ENCODE measurements at places on chromosomes 2 and 18.

DNA sequence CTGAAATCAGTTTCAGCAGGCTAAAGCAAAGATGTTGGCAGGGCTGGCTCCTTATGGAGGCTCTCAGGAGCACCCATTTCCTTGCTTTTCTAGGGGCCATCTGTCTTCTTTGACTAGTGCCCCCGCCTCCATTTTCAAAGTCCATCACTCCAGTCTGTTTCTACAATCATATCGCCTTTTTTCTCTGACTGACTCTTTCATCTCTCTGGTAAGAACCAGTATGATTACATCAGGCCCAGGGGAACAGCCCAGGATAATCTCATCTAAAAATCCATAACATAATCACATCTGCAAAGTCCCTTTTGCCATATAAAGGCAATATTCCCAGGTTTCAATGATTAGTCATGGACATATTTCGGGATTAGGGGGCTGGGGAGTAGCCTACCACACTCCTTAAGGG is 57.0 kb downstream of the CUL3 start:
- no peak for DNase-seq

DNA sequence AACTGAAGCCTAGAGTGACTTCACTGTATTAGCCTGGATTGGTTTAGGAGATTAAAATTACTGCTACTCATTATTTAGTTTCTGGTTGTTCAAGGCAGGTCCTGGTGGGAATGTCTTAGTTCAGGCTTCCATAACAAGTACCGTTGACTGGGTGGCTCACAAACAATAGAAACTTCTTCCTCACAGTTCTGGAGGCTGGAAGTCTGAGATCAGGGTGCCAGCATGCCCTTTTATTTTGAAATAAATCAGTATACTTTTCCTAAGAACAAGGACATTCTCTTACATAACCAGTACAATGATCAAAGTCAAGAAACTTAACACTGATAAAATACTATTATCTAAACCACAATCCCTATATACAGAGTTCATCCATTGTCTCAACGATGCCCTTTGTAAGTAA is 4.0 kb upstream of the DAW1 start:
- no peak for DNase-seq

DNA sequence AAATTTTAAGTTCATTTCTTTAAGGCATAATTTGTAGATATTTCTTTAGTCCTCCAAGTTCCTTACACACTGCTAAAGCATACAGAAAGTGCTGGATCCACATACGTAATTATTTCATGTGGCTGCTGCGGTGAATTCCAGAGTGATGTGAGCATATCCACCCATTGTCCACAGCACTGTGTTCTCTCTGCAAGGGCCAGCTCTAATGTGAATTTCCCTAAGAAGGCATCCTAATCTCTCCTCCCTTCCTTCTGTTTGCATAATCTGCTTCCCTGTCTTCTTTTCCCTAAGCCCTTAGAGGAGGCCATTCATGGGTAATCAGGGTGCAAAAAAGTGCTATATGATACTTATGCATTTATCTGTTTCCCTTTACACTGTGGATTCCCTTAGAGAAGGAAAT is 57.2 kb downstream of the COBLL1 start:
- no peak for DNase-seq

- no peak for DNase-seq
Measured at GRCh38 chr18:22278798-22279197, 109.4 kb downstream of the GATA6 start.

- no peak for DNase-seq
Measured at GRCh38 chr2:47631792-47632398, 151.1 kb upstream of the MSH6 start.

DNA sequence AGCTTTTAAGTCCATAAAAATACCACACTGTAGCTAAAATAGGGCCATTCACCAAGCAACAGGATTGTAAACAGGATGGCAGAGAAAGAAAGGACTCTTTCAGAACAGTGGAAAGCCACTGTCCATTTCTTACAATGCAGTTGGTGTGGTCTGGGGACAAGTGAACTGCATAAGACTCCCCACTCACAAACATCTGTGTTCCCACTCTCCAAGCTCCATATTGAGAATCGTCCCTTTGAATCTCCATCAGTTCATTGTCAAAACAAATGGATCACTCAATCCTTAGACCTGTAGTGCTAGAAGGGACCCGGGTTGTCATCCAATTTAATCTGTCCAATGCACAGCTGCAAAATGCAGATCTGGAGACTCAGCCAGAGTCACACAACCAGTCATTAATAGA is 347.4 kb upstream of the KLHL29 start:
- DNase-seq: no peak

GRCh38 chr18:24189007-24189528 is 50.2 kb downstream of the CABYR start:
- no peak for DNase-seq

DNA sequence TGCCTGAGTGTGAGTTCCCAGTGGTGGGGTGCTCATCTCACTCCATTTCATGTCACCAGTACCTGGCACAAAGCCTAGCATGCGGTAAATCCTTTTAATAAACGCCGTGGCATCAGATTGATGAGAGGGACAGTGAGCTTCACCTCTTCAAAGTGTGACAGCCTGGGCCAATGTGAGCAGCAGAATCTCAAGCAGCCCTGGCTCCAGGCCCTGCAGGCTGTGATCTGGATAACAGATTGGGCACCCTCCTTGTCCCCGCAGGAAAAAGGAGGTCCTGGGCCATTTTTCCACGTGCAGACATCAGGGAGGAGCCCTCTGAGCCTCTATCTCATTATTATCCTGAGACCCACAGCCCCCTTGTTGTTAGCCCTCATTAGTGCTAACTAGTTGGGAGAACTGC is 34.8 kb downstream of the TET3 start:
- no peak for DNase-seq

- no peak for DNase-seq
Measured at GRCh38 chr2:70503896-70504295, 49.7 kb downstream of the TGFA start.

DNA sequence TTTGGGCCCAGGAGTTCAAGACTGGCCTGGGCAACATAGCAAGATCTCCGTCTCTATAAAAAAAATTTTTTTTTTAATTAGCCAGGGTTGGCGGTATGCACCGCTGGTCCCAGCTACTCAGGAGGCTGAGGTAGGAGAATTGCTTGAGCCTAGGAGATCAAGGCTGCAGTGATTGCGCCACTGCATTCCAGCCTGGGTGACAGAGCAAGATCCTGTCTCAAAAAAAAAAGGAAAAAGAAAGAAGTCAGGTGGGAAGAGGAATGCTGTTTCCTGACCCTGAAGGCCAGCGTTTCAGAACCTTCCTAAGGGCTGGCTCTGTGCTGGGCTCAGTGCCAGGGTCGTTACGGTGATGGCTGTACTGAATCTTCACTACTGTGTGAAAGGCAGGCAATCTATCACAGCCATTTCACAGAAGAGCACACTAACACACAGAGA is 35.0 kb upstream of the AGAP1 start:
- DNase-seq: no peak

DNA sequence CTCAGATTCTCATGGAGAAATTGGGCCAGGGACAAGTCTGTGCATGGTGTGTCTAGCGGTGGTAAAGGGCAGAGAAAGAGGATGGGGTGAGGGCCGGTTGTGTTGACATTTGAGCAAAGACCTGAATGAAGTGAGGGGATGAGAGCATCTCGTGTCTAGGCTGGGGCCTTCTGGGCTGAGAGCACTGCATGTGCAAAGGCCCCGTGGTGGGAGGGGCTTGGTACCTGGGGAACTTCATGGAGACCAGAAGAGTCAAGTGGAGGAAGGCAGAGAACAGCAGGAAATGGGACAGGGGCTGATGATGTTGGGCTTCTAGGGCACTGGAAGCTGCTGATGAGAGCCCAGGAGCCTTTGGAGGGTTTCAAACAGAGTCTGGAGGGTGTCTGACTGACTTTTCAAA is 76.8 kb downstream of the SH3BP4 start:
- no peak for DNase-seq

DNA sequence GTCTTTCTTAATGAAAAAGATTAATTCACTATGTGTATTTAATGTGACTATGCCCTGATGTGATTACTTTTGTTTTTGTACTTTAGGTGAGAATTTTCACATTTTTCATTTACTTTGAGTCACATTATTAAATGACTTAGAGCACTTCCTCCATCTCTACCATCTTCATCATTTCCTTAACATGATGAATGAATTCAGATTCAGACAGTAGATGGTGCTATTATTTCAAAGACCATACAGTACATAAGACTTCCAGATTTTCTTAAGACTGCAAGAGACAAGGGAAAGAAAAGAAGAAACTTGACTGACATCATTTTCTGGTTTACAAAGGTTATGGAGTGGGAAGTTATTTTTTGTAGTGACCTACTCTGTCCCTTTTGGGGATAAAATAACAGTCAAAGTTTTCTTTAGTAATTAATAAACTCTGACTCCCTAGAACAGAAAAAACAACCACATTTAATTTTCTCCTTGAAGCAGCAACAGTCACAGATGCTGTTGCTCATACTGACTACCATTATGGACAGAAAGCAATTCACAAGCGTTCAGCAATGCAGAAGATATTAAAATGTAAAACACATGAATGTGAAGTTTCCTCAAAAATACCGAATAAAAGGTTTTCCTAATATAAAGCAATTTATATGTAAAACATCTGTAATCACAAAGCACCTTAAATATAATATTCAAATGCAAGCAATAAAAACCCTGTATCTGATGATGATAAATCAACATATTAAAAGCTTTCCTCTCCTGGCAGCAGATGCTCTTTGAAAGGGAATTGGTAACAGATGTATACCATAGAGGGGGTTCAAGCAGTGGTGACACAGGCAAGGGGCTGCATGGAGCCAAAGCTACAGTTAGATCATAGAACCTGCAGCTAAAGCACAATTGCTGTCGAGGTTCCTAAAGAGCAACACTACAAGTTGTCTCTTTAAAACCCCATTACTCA is 1010.9 kb upstream of the NXPH2 start:
- DNase-seq: no peak

- no peak for DNase-seq
Measured at GRCh38 chr2:205814039-205814364, 131.7 kb downstream of the NRP2 start.

- no peak for DNase-seq
Measured at GRCh38 chr2:200591308-200591707, 5.5 kb downstream of the AOX1 start.

DNA sequence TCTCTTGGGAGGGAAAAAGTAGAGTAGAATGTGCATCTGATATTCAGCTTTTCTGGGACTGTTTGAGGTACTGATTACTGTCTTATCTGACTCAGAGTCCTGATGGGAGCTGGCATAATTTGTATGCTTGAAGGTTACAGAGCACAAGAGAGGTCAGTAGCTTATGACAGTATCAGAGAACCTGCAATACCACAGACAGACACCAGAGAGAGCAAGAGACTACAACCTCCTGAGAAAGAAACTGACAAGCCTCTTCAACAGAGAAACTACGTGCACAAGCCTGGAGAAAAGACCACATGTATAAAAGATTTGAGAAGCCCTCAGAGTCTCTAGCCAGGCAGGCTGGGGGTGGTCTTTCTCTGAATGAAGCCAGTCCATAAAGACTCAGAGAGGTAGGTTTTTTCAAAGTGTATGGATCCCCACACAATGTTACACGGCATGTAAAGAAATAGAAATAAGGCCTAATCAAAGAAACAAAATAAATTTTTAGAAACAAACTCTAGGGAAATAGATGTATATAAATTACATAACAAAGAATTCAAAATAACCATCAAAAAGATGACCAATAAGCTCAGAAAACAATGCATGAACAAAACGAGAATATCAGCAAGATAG is 568.3 kb downstream of the LRRTM4 start:
- DNase-seq: no peak

DNA sequence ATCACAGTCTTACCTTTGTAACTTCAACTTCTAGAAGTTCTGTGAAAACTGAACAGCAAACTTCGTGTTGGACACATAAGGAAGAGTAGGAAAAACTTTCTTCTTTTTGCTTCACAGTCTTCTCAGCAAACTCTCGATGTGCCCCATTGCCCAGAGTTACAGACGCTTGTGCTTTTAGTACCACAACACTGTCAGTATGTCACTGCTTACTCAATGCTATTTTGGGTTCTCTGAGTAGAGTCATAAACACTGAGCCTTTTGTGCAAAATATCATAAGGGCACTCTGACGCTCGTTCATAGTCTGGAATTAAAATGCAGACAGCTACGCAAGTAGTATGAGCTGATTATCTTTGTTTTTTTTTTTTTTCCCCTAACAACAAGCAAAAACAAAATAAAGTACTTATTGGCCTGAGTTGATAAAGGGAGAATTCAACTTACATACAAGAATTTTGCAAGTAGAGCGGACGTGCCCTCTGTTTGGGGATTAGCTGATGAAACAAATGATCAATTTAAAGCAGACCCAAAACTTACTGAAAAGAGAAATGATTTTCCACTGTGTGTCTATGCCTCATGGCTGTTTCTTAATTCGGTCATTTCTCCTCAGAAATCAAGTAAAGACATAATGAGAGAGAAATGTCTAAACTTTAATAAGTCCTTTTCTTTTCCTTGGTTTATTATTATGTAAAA is at the start of gene CDH19:
TSS of gene CDH19 (minus strand) at position 150 of the 687 bp plus-strand sequence. CDS start 31,886 bp downstream, outside the sequence.
- DNase-seq: no peak

DNA sequence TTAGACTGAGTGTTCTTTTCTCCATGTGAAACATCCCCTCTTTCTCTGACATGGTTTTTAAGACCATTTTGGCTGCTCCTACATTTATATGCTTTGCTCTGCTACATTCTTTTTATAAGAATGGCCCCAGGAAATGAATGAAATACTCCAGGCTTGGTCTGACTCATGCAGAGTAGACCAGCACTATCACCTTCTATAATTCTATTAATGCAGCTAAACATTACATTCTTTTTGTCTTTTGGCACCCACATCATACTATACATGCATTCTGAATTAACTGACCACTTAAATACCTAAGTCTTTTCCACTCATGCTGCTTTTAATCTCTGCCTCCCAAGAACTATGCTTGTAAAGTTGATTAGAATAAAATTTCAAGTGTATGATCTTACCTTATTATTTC is 94.1 kb downstream of the AAK1 start:
- DNase-seq: no peak

GRCh38 chr2:188725746-188726360 is 248.3 kb upstream of the COL3A1 start:
- DNase-seq: no peak

GRCh38 chr2:54709336-54709809 is 14.1 kb upstream of the EML6 start:
- DNase-seq: no peak

DNA sequence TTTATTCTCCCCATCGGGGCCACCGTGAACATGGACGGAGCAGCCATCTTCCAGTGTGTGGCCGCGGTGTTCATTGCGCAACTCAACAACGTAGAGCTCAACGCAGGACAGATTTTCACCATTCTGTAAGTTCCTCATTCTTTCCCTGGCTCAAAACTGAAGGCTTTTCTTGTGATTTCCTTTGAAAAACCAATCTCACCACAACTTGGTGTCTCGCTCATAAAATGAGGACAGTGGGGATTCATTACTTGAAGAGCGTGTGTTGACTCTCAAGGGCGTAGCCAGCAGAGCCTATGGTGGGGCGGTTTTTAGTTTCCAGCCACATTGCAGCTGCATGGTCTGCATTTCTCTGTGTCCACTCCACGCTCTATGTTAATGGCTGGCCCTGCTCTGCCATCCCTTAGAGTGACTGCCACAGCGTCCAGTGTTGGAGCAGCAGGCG is 29.0 kb downstream of the SLC1A4 start:
- DNase-seq: no peak

- no peak for DNase-seq
Measured at GRCh38 chr18:73952296-73952946, 195.2 kb downstream of the FBXO15 start.
